ENCODE measurements at places on chromosomes 5 and 9.

DNA sequence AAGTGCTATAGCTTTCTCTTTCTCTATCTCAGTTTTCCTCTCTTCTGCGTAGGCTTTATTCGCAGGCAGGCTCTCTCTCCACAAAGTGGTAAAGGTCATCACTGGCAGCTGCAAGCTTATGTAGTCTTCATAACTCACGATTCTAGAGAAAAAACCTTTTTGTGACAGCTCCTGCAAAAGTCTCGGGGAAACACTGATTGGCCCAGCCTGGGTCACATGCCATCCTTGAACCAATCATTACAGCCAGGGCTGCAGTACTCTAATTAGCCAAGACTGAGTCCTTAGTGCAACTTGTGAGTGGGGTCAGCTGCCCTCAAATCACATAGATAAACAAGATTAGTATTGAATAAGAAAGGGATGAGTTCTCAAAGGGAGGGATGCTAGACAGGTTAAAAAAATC is 18.3 kb upstream of the FRMPD1 start:
- no peak for DNase-seq

DNA sequence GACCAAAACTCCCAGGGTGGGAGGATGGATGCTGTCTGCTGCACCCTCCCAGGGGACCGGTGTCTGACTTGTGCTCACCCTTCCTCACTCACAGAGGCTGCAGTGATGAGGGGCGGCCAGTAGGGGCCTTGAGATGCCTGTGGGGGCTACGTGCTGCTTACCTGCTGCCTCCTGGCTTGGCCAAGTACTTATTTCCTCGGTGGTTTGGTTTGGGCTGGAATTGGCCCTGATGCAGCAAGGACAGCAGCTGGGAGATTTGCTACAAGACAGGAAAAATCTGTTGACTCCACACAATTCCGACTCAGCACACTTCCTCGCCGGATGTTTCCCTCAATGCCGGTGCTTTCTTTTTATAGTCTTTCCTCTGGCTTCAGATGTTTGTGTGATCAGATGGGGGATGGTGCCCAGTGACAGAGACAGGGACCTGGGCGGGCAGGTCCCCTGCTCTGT is 6.6 kb downstream of the PCDH12 start:
- DNase-seq, result no peak

GRCh38 chr9:14058325-14058688 is 255.6 kb downstream of the NFIB start:
- DNase-seq, result no peak

DNA sequence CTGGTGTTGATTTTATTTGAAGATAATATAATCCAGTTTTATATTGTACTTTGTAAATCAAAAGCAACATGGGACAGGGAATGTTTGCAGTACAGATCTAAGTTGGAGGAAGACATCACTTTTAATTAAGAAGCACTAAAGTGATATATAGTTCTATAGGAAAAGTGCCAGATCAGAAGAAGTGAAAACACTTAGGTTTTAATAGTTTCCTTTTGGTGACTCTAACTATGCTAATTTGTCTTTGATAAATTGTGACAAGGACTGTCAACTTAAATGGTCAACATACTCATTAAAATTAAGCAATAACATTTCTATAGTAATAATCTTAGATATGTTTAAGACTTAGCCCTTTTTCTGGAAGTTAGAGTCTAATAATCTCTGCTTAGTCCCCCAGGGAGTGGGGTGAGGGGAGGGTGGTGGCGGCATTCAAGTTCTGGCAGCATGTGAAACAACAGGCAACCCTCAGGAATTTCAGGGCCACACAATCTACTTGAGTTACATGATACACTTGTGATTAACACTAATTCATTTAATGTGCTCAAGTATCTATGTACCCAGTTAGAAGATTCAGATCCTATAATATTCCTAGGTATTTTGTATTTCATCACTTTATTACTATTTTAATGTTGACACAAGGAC is 1026.5 kb downstream of the NR2F1-AS1 start:
- no peak for DNase-seq

DNA sequence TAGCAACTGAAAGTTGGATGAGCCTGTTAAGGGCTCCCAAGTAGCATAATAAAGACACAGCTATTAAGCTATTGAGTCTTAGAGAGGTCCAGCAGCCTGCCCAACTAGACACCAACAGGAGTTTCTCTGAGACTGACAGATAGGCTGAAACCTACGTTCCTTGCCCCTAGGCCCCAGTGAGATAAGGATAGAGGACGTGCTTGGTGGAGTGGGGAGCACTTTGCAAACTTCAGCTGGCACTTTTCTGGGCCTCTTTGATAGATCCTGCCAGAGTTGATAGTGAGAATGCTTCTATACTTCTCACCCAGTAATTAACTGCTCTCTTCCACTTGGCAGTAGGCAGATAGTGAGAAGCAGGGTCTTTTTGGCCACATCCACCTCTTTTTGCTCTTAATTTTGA is 20.8 kb upstream of the CTNNA1 start:
- no peak for DNase-seq

- DNase-seq, result peak; percentile 52
Measured at GRCh38 chr5:159773062-159773924, 143.0 kb upstream of the ADRA1B start.

DNA sequence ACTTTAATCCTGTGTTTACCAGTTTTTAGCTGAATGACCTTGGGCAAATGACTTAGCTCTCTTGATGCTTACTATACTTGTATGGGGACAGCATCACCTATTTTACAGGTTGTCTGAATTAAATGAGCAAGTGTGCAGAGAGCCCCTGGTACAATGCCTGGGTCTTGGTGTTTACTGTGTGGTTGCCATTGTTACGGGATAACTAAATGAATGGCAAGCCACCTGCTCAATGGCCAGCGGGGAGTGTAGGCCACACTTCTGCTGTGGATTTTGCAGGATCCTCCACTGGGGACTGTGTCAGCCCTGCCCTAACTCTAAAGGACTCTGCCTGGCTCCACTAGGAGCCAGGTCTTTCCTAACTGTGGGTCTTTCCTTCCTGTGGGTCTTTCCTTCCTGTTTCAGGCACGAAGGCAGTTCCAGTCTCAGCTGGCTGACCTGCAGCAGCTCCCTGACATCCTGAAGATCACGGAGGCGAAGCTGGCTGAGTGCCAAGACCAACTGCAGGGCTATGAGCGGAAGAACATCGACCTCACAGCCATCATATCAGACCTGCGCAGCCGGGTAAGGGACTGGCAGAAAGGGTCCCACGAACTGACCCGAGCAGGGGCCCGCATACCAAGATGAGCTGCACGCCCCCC is 10.3 kb upstream of the GLE1 start:
- no peak for DNase-seq

- DNase-seq, result no peak
Measured at GRCh38 chr5:15887093-15887492, 292.5 kb downstream of the MARCHF11 start.

- no peak for DNase-seq
Measured at GRCh38 chr5:159902444-159903121, 13.7 kb upstream of the ADRA1B start.

- DNase-seq, result no peak
Measured at GRCh38 chr5:77231471-77232138, 21.1 kb downstream of the PDE8B start.

- no peak for DNase-seq
Measured at GRCh38 chr5:87499478-87500410, 87.0 kb upstream of the CCNH start.

DNA sequence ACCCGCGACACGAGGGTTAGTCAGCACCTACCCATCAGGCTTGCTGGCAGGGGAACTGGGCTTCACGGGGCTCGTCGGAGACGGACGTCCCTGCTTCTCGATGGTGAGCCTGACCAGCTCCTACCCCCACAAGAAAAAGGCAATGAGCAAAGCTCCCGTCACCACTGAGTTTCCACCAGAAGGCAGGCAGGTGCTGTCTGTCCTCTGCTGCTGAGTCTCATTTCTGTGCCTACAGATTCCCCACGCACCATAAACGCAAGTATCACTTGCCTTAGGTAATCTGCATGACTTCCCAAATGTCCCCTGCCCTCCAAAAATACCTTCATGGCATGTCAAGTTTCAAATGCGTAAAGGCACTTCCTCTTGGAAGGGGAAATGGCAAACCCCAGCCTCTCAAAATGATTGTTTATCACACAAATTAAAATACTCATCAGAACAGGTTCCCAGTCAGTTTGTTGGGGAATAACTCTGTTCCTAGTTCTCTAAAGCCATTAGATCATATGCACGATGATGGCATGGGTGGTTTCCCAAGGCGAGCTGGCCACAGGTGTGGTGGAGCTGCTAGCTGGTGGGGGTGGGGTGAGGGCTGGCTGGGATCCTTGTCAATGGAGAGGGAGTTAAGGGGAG is 85.0 kb downstream of the PRRT1B start:
- no peak for DNase-seq

- DNase-seq, result no peak
Measured at GRCh38 chr9:136087741-136088480, 7.2 kb downstream of the NACC2 start.

DNA sequence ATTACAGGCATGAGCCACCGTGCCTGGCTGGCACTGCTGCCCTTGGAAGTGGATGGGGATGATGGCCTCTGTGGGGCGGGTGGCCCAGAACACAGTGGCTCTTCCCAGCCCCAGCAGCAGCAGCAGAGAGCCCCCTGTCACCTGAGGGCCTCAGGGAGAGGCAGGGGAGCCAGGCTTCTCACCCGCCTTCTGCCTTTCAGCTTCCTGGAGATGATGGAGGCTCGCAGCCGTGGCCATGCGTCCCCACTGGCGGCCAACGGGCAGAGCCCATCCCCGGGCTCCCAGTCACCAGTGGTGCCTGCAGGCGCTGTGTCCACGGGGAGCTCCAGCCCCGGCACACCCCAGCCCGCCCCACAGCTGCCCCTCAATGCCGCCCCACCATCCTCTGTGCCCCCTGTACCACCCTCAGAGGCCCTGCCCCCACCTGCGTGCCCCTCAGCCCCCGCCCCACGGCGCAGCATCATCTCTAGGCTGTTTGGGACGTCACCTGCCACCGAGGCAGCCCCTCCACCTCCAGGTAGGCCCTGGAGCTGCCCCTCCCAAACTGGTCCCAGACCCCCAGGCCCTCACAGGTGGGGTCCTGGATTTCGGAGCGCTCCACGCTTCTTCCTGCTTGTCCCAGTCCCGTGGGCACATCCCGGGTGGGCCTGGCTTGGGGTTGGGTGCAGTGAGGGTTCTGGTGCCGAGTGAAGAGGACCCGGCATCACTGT is 5.0 kb upstream of the AJM1 start:
- DNase-seq, result no peak

DNA sequence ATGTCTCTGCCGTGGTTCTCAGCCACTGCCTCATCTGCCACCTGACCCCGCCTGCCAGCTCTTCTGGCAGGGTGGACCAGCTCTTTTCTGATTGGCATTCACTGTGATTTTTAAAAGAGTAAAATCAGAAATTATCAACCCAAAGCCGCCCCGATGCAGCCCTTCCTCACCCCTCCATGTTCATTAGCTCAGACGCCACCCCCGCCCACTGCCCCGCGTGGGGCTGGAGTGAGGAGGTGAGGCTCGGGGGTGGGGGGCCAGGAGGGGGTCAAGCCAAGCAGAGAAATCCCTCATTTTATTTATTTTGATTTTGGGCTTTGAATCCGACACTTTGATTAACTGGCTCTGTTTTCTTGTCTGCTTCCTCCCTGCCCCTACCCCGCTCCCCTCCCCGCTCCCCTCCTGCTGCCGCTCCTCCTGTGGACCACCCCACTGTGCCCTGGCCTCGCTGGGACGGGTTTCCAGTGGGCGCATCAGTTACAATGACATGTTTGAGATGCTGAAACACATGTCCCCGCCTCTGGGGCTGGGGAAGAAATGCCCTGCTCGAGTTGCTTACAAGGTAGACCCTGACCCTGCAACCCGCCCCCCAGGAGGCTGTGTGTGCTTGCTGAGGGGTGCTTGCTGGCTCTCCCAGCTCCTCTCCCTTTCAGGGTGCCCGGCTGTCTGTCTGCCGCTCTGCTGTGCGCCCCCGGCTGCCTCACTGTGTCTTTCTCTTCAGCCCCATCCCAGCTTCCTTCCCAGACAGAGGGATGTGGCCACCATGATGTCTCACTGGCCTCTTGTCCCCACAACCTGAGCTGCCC is 224.9 kb downstream of the CACNA1B start:
- no peak for DNase-seq

DNA sequence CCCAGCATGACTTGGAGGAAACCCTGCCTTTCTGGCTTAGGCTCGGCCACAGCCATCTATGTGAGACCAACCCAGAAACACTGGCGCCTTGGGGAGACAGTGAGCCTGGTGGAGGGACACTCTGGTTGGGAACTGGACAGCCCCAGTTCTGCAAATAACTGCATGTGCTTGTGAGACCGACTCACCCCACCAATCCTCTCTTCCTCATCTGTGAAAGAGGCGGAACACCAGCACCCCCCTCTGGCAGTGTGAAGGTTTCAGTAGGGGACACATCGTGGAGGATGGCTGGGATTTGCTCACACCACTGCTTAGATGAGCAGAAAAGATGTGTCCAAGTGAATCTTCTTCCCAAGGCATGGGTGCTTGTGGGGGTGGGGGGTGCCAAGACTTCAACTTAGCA is 43.4 kb upstream of the N4BP3 start:
- DNase-seq, result no peak

- DNase-seq, result peak; percentile 68
Measured at GRCh38 chr5:144187699-144188294, 17.1 kb downstream of the KCTD16 start.

GRCh38 chr9:135516132-135516860 is 4.9 kb upstream of the LCN1 start:
- DNase-seq, result no peak

DNA sequence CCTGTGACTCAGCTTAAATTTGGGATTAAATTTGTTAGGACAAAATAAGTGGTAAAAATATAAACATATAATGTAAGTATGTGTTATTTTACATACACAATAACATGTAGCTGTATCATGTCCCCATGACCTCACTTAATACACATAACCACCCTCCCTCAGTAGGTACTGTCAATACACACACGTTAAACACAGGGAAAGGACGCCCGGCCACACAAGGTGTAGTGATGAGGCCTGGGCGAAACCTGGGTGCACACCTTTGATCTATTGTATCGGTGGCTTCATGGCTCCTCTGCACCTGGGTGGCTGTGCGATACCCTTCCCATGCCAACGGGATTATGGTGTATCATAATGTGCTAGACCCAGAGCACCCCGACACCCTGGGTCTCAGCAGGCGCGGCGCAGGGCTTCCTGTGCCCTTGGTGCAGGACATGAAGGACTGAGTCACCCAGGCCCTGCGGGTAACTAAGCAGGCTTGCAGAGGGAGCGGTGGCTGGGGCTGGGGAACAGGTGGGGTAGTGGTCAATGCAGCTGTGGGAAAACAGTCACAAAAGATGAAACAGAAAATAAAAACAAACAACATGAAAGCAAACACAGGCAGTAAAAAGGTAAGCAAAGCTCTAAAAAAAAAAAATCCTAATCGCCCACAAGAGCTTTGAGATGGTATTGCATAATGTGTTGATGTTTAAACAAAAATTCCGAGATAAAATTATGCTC is 127.5 kb upstream of the RETREG1 start:
- DNase-seq, result no peak

- no peak for DNase-seq
Measured at GRCh38 chr5:173296737-173297676, 31.2 kb downstream of the STC2 start.

- DNase-seq, result peak; percentile 63
Measured at GRCh38 chr9:124126648-124127646, 115.4 kb downstream of the LHX2 start.

DNA sequence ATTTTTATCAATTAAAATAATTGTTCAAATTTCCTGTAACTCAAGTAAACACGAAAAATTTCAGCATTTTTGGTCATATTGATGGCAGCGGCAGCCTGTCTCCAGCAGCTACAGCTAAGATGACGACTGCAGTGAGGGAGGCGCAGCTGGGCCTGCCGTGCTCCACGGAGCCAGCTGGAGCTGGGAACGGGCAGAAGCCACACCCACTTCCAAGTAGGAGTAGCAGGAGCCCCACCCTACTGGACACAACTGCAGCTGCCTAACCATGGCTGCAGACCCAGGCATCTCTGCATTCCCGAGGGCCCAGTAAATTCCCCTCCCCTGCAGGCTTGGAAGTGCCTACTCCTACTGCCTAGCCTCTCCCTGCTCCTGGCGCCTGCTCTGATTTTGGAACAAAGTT is 2031.7 kb downstream of the EFNA5 start:
- no peak for DNase-seq

Measured in activated effector memory CD4-positive, alpha-beta T cell treated with Interleukin-2 at 50 U/mL for 16 hours (primary cell).